ENCODE measurements at places on chromosomes 3 and 15.

GRCh38 chr15:95247071-95247984 is 1016.0 kb downstream of the MCTP2 start:
- DNase-seq = no peak

GRCh38 chr15:21262851-21263425 is 177.4 kb downstream of the POTEB3 start:
- DNase-seq = no peak

- no peak for DNase-seq
Measured at GRCh38 chr3:50359760-50360110, 414 bp upstream of the TMEM115 start.

GRCh38 chr15:67836477-67836876 is 3.4 kb downstream of the RNU6-1 start:
- DNase-seq = no peak

GRCh38 chr3:183711516-183711915 is 13.9 kb downstream of the YEATS2 start:
- no peak for DNase-seq

DNA sequence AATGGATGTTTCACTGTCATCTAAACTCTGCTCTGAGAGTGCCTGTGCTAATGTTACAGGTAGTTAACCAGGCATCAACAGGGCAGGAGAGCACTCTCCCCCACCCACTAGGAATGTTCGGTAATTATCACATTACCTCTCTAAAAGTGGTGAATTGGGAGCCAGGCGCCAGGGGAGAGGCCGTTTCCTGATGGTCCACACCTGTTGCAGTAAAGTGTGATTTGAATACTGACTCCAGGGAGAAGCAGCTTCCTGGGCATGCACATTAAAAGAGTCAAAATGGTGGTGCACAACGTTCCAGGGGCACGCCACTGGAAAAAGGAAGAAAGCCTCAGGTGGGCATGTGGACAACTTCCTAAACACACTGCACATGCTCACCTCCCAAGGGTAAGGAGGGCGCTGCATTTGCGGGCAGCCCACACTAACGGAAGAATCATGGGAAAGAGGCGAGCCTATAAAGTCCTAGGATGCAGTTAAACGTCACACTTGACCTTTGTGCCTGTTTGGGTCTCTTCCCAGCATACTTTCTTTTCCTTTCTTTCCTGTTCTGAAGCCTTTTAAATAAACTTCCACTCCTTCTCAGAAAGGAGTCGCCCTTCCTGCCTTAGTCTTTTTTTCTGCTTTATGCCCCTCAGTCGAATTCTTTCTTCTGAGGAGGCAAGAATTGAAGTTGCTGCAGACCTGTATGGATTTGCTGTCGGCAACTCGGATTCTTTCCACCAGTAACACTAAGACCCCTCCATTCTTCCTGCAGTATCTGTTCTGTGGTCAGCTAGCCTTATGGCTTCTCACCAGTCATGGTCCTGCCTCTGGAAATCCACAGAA is 28.9 kb upstream of the GPD1L start:
- no peak for DNase-seq

- no peak for DNase-seq
Measured at GRCh38 chr15:32682977-32683630, 34.7 kb upstream of the GREM1 start.

- DNase-seq = no peak
Measured at GRCh38 chr3:169173231-169173630, 490.3 kb downstream of the MECOM start.

- no peak for DNase-seq
Measured at GRCh38 chr3:71152892-71153265, 430.6 kb downstream of the FOXP1 start.

DNA sequence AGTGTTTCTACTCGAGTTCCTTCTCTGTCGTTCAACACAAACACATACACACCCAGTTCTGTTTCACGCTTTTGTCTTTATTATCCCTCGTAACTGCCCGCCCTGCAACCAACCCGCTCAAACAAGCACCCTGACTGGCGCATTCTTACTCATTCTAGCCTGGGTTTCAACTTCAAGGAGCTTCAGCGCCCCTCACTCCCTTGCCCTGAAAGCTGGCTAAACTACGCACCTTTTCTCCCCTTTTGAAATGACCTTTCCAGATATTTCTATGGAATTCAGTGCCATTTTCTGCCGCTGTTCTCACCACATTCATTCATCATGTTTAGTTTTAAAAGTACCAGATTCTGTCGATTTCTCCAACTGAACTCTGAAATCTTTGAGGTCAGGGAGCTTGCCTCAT is 653 bp upstream of the MFSD1 start:
- no peak for DNase-seq

- no peak for DNase-seq
Measured at GRCh38 chr15:59170295-59171066, 36.2 kb upstream of the LDHAL6B start.

DNA sequence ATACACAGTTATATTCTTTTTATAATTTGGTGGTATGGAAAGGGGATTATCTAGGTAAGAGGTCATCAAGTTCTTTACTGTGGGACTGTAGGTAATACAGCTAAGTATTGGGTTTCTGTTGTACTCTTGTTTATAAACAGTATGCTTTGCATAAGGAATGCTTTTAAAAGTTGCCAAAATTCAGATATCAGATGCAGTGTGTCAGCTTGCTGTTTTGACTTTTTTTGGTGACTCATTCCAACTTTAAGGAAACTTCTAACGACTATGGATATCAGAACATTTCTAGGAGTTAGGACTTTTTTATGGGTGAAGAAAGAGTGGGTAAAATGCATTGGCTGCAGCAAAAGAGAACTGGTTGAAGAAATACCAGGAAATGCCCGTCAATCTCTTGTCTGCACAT is 2.8 kb downstream of the SCAANT1 start:
- no peak for DNase-seq

GRCh38 chr3:128493570-128494366 is 767 bp upstream of the GATA2 start:
- no peak for DNase-seq

DNA sequence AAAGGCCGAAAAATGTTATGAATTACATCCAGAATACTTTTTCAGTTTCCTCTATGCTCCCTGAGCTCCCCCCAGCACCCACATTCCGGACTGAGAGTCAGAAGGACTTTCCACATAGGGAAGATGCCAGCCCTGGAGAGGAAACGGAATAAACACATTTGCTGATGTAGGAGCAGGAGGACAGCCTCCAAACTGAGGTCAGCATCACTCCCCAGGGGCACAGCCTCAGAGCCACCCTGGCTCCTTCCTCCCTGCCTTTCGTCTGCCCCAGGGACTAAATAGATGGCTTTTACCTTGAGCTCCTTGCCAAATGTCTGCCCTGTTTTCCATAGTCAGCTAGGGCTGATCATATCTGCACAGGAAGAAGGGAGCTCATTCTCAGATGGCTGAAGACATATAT is 22.6 kb upstream of the SLCO2A1 start:
- DNase-seq = no peak

GRCh38 chr3:172585954-172586353 is 62.7 kb upstream of the TNFSF10 start:
- DNase-seq = no peak

DNA sequence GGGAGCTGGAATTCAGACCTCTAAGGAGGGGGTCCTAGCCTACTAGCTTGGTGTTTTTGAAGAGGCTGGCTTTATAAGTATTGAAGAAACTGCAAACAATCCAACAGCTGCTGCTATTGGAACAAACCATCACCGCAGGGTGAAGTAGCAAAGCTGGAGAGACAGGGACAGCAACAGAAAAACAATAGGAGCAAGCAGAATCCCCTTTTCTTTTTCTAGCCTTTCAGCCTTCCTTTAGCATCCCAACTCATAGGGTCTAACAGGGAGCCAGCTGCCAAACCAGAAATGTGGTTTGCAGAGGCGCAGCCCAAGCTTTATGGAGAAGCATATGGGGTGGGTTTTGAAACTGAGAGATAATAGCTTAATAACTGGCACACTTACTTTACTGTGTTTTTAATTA is 106.2 kb upstream of the CHMP2B start:
- no peak for DNase-seq

DNA sequence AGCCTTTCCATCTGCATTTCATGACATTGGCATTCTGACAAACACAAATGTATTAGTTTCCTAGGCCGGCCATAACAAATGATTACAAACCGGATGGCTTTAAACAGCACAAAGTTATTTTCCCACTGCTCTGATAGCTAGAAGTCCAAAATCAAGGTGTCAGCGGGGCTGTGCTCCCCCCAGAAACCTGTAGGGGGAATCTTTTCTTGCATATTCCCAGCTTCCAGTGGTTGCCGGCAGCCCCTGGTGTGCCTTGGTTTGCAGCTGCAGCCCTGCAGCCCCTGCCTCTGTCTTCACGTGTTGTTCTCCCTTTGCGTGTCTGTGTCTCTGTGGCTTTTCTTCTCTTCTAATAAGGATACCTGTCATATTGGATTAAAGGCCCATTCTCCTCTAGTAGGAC is 79.0 kb upstream of the CDV3 start:
- DNase-seq = peak; percentile 88

DNA sequence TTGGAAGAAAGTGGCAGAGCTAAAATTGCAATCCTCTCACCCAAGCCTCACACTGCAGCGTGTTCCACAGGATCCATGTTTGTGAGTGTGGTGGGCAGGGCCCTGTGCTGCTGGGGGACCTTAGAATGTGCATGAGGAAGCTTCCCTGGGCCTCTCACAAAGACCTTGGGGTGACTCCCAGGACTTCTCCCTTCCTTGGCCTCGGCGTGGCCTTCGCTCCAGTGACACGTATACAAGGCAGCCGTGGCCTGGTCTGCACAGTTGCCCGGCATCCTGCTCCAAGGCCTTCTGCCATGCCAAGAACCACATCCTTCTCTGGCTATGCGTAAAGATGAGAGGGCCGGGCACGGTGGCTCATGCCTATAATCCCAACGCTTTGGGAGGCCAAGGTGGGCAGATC is 196.4 kb downstream of the UACA start:
- DNase-seq = peak; percentile 75

- DNase-seq = no peak
Measured at GRCh38 chr3:53166781-53167291, 5.8 kb downstream of the PRKCD start.

DNA sequence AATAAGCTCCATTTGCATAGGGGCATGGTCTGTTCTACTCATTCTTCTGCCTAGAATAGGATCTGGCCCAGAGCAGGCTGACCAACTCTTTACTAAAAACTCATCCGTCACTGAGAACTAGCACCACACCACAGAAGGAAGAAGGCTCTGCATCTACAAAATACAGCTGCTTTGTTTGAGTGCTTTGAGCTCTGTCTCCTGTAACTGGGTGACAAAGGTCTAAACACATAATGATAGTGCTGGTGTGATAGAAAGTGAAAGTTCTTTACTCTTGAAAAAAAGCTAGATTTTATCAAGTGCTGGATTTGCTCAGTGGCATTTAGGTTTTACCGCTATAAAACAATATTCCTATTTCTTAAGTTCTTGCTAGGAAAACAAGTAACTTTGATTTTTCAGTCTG is 140.7 kb downstream of the FHIT start:
- DNase-seq = no peak

Data from esophagus muscularis mucosa (tissue), 4 donors.